Activated T-cell treated with anti-CD3 and anti-CD28 coated beads, Interleukin-2, amount 50 U/mL, for 72 hours (primary cell): ENCODE measurements at places on chromosomes 11 and 22.

GRCh38 chr11:13111813-13112130, 102.7 kb downstream of the RASSF10 start:
- DNase-seq, result no peak

DNA sequence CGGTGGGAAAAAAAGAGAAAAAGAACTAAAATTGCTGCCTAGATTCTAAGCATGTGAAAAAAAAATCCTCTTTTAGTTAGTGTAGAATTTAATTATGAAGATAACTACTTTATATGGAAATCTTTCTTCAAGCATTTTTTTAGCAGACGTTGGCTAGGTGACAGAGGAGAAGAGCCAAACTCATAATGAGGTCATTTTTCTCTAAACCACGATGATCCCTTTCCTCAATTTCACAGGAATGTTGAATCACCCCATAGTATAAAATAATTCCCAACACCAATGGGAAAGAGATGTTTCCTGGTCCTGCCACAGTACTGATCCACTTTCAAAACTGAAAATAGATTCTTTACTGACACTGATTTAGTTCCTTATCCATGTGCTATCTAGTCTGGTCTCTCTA, 319.8 kb downstream of the DLG2 start:
- DNase-seq, result no peak

GRCh38 chr22:50683994-50684371, 11.4 kb downstream of the SHANK3 start:
- no peak for DNase-seq

GRCh38 chr11:19344661-19345518, 104.1 kb upstream of the E2F8 start:
- DNase-seq, result no peak

- DNase-seq, result no peak
These were observed 4.5 kb upstream of the TBX10 start for GRCh38 chr11:67644042-67644441.

GRCh38 chr11:21930408-21930807, 262.5 kb upstream of the ANO5 start:
- no peak for DNase-seq

GRCh38 chr11:1639102-1639620, 9.6 kb downstream of the KRTAP5-5 start:
- DNase-seq, result no peak

DNA sequence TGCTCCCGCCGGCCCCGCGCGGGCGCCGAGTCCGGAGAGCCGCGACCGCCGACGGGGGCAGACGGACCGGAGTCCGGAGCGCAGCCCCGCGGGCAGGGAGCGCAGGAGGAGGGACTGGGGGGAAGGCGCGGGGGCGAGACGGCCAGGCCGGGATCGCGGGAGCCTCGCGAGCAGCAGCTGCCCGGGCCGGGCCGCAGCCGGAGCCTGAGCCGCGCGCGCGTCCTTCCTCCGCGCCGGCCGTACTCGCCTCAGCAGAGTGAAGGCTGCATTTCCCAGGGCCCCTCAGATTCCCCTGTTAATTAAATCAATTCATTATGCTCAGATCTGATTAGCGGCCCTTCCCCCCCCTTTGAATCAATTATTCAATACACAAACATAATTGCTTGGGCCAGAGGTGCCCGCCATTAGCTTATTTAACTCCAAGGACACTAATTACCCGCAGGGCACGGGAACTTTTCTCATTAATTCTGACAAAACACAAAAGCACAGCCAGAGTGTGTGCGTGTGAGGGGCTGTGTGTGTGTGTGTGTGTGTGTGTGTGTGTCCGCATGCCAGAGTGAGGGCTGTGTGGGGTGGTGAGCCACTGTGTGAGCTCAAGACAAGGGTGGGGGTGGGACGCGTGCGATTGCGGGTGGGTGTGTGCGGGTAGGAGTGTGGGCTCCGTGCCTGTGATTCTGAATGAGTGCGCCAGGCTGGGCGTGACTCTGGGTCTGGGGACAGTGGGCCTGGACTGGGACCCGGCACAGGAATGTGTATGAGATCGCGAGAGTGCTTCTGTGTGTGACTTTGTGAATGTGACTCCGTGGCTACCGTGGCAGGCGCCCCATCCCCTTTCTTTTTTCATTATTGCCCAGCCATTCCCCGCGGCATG, 5.1 kb upstream of the LMO1 start:
- DNase-seq, result no peak

- no peak for DNase-seq
These were observed 109.1 kb upstream of the LMO1 start for GRCh38 chr11:8372641-8373381.

DNA sequence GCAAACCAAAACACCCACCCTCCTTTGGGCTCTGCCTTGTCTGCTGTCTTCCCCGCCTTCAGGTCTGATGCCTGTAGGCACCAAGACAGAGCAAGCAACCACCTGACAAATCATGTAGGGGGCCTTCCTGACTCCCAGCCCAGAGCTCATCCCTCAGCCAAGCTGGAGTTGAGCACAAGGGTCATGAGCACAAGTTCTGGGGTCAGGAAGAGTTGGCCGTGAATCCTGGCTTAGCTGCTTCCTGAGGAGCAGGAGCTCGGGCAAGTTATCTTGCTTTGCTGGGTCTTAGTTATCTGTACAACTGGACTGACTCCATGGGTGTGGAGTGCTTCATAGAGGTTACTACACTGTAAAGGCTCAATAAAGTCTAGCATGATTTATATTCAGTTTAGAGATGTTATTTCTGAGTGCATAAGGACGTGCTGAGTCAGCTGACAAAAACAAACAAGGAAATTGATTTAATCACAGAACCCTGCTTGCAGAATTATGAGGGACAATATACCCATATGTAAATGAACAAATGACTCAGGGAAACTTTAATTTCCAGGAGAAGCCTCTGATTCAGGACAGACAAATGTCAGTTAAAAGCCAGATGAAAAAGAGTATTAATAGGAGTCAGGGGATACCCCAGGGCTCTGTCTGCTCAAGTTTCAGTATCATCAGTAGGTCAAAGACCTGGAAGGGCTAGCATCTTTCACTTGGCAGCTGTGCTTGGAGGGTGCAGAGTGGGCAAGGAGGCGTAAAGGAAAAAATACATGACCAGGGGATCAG, 15.0 kb upstream of the APOA1 start:
- DNase-seq, result no peak

DNA sequence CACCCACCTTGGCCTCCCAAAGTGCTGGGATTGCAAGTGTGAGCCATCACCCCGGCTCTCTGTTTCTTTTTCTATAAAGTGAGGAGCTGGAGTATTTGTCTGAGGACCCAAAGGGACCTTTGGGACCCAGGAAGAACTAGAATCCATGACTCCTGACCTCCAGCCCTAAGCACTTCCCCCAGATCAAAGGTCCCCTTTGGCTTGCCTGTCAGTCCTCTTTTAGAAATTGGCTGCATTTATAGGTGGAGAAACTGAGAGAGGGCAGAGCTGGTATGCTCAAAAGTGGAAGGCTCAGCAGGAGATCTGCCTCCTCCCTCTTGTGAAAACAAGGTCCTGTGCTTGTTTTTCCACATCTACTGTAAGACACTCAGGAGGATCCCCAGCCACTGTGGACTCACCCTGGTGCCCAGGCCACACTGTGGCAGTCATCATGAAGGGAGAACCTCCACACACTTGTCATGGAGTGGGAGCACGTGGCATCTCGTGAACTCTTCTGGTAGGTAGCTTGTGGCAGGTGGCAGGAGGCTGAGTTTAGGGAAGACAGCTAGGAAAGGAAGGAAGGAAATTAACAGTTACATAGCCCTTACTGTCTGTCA, 12.4 kb upstream of the PLEKHA7 start:
- no peak for DNase-seq
